ENCODE measurements at places on chromosomes 1 and 21. TPM values are rescaled to one million over a fixed set of nuclear protein-coding genes. Genes with fewer than 3 reads are reported as not detected.

NVL gene
- total RNA-seq = 20.9 TPM

UTS2 gene
- not detected for total RNA-seq

MMEL1 gene
- total RNA-seq = not detected

LYPD8 gene
- not detected for total RNA-seq

FCRL6 gene
- total RNA-seq = not detected

SFN gene
- 89.0 TPM for total RNA-seq

ROR1 gene
- total RNA-seq = 21.5 TPM

ADAMTSL4 gene
- 0.46 TPM for total RNA-seq

FAM177B gene
- not detected for total RNA-seq

TMEM54 gene
- 162 TPM for total RNA-seq

FMO4 gene
- total RNA-seq = 1.8 TPM

FCER1G gene
- total RNA-seq = not detected

LCA5L gene
- total RNA-seq = 4.4 TPM

PADI4 gene
- total RNA-seq = not detected

EXO1 gene
- 4.4 TPM for total RNA-seq

KPNA6 gene
- total RNA-seq = 46.5 TPM

F3 gene
- total RNA-seq = 152 TPM

TSPEAR gene
- total RNA-seq = not detected

ANXA9 gene
- 1.3 TPM for total RNA-seq

ATP8B2 gene
- total RNA-seq = 30.9 TPM

OR6N1 gene
- not detected for total RNA-seq

USH2A gene
- total RNA-seq = not detected

TMIGD3 gene
- not detected for total RNA-seq

NEK2 gene
- total RNA-seq = 4.3 TPM

VTCN1 gene
- total RNA-seq = 0.29 TPM

NBPF6 gene
- total RNA-seq = not detected

PLK3 gene
- total RNA-seq = 85.0 TPM

SPATA1 gene
- total RNA-seq = not detected

PRDM16 gene
- total RNA-seq = 5.6 TPM

ILDR2 gene
- 3.8 TPM for total RNA-seq

WLS gene
- 55.0 TPM for total RNA-seq

All from kidney epithelial cell (primary cell).